ENCODE measurements at places on chromosomes 5 and 9.

DNA sequence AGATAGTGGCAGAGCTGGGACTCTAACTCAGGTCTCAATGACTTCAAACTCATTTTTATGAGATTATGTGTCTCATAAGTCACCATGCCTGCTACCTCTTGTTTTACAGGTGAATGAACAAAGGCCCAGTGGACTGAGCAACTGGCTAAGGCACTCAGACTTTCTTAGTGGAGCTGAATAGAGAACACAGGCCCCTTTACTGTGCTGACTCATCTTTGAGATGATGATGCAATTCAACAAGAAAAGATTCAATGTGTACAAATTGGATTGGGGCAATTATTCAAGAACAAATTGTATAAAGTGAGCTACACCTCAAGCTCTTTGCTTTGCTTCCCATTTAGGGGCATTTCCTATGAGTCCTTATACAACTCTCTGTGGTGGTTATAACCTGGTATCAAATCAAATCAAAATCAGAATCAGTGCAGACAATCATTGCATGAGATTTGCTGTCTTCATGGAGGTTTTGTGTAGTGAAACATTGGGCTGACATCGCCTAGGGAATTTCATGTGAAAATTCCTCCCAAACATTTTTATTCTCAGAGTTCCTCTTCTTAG lies 84.3 kb upstream of the PPP2R2B start:
- no peak for DNase-seq

DNA sequence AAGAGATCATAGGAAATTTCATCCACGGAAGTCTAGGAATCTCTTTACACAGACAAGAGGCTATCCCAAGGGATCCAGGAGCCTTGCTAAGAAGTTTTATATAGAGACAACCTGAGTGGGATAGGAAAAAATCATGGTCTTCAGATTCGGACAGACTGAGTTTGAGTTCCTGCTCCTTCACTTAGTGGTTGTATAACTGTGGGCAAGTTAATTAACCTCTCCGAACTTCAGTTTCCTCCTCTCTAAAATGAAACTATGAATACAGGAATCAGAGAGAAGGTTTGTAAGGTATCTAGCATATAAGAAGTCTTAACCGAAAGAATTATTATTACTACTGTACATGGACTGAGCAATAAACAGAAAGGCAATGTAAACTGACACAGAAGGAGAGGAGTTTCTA lies 35.1 kb downstream of the NR2F1-AS1 start:
- no peak for DNase-seq

DNA sequence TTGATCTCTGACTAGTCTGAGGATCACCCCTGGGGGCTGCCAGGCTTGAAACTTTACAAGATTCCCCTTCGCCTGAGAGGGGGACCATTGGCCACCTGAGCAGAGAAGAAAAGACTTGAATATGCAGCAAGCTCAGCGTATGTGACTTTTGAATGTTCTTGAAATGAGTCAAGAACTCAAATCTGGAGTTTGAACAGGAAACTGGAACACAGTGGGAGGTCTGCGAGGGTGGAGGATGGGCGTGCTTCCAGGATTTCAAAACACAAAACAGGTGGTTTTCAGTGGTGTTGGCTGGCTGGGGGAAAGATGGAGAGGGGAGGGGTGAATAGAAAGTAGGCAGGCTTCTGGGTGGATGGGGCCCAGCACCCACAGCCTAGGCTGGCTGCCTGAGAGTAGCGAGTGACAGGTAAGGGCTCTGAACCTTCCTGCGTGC lies 40.6 kb downstream of the TMEM174 start:
- no peak for DNase-seq

DNA sequence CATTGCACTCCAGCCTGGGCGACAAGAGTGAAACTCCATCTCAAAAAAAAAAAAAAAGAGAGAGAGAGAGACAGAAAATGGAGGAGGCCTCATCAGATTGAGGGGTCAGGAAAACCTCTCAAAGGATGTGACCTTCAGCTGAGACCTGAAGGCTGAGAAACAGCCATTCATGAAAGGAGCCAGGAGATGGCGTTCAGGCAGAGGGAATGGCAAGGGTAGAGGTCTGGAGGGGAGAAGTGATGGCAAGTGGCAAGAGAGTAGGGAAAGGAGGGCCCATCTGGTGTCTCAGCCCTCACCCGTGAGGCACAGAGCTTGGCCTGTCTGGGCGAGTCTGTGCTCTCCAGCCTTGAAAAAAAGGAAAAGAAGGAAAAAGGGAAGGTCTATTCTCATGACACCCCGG lies 17.0 kb downstream of the CAMK2A start:
- peak; percentile 29 for DNase-seq

DNA sequence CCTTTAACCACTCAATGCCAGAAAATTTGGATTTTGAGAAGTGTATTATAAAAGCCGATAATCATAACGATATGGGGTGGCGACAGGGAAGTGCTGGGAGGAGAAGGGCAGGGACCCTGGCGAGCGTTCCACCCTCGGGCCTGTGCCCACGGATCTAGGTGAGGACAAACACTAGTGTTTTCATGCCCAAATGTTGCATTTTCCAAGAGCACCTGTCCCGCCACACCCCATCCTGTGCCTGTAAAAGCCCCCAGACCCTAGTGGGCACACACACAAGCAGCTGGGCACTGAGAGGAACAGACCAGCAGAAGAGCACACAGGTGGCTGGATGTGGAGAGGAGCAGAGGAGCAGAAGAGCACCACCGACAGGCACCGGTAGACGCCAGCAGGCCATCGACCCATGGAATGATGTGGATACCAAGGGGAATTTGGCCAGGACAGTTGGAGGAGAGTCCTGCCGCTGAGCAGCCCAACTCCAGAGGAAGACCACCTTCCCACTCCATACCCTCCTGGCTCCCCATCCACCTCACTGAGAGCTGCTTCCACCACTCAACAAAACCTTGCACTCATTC lies 315.0 kb downstream of the EDIL3 start:
- no peak for DNase-seq

GRCh38 chr5:179816796-179817469 lies 3.8 kb upstream of the SQSTM1 start:
- no peak for DNase-seq
